Fibroblast of skin of right biceps (primary cell): ENCODE measurements at places on chromosomes 4 and X.

DNA sequence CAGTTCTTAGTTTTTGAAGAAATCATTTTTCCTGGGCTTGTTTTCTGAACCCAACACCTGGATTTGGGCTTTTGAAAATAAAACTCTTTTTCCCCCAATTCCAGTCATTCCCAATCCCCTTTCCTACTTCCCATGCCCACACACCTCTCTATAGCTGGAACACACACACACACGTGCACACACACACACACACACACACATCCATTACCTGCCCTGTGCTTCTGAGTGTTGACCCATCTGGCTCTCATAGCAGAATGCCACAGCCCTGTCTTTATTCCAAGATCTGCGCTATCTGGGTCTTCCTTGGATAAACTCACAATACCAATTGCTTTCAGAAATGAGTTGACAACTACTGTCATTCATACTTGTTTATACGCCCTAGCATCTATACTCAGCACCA, 54.9 kb upstream of the C4orf54 start:
- no peak for DNase-seq

- no peak for DNase-seq
These were observed 130.0 kb downstream of the HMX1 start for GRCh38 chr4:8741513-8742226.

DNA sequence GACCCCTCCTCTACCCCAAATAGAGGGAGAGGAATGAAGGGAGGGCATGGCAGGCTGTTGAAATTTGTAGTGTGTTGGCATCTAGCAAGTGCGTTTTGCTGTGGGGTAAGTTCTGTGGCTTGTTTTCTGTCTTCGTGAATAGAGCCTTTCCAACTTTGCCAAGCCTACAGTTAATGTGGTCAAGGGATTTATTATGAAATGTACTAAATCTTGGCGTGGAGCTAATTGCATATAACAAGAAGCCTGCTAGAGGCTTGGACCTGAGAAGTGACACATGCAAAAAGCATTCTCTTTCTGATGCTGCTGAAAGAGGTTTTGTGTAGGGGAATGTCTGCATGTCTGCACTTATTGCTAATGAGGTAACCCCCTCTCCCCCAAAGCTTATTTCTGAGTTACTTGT, 132.2 kb downstream of the BMPR1B start:
- peak; percentile 86 for DNase-seq

- DNase-seq, result no peak
These were observed 28.7 kb upstream of the AFAP1 start for GRCh38 chr4:7968262-7968896.

DNA sequence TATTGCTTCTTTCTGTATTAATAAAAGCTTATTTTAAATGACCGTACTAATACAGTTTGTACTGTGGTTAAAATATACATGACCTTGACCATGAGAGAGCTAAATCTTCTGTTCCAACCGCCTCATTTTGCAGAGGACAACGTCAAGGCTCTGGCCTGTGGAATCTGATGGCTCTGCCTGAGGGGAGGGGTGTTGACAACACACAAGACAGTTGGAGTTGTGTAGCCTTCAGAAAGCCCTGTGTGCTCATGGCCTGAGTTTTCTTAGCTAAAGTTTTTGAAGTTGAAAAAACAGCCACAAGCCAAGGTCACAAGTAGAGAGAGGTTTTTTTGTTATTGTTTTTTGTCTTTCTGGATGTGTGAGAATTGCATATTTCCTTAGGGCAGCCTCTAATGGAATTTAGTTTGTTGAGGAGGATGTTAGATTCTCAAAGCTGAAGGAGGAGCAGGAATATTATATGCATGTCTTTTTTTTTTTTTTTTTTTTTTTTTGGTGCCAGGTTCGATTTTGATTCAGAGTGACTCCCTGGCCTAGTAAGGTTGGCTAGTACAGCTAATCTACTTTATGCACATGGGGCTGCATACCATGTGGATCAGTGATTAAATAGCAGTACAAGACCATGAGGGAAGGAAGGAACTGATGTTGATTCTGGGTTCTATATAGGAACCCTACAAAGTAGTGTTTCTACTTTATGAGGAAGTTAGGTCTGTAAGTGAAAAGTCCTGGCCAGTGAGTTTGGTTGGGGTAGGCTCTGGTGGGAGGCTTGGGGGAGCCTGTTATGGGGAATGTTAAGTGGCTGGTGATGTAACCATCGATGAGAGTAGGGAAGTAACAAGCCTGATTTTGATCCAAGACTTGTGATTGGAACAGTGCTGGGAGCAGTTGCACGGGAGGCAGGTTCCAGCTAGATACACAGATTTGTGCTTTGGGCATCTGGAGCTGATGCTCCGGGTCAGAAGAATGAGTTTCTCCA, 20.3 kb downstream of the SMS start:
- no peak for DNase-seq
